ENCODE measurements at places on chromosomes 2 and 18.

- DNase-seq = no peak
Measured at GRCh38 chr2:135657806-135658582, 83.7 kb upstream of the UBXN4 start.

GRCh38 chr2:23411752-23412431, 26.9 kb downstream of the KLHL29 start:
- no peak for DNase-seq

- DNase-seq = no peak
Measured at GRCh38 chr2:75277111-75277510, 77.8 kb upstream of the TACR1 start.

DNA sequence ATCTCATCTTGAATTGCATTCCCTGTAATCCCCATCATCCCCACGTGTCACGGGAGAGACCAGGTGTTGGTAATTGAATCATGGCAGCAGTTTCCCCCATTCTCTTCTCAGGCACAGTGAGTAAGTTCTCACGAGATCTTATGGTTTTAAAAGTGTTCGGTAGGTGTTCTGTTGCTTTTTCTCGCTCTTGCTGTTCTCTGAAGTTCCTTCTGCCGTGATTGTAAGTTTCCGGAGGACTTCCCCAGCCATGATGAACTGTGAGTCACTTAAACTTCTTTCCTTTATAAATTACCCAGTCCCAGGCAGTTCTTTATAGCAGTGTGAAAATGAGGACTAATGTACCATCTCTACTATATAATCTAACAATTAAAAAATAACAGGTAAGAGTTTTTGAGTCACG, 409.9 kb upstream of the NRXN1 start:
- no peak for DNase-seq

DNA sequence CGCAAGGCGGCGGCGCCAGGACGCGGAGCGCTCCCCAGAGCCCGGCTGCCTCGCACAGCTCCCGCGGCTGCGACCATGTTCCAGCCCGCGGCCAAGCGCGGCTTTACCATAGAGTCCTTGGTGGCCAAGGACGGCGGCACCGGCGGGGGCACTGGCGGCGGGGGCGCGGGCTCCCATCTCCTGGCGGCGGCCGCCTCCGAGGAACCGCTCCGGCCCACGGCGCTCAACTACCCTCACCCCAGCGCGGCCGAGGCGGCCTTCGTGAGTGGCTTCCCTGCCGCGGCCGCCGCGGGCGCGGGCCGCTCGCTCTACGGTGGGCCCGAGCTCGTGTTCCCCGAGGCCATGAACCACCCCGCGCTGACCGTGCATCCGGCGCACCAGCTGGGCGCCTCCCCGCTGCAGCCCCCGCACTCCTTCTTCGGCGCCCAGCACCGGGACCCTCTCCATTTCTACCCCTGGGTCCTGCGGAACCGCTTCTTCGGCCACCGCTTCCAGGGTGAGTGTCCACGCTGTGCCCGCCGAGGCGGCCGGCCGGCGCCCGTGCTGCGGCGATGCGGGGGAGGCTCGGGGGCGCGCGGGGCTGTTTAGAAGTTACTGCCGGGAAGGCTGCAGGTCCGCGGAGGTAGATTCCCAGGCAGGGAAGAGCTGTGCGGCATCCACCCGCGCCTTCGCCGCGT, 696 bp downstream of the EMX1 start:
- DNase-seq = no peak

DNA sequence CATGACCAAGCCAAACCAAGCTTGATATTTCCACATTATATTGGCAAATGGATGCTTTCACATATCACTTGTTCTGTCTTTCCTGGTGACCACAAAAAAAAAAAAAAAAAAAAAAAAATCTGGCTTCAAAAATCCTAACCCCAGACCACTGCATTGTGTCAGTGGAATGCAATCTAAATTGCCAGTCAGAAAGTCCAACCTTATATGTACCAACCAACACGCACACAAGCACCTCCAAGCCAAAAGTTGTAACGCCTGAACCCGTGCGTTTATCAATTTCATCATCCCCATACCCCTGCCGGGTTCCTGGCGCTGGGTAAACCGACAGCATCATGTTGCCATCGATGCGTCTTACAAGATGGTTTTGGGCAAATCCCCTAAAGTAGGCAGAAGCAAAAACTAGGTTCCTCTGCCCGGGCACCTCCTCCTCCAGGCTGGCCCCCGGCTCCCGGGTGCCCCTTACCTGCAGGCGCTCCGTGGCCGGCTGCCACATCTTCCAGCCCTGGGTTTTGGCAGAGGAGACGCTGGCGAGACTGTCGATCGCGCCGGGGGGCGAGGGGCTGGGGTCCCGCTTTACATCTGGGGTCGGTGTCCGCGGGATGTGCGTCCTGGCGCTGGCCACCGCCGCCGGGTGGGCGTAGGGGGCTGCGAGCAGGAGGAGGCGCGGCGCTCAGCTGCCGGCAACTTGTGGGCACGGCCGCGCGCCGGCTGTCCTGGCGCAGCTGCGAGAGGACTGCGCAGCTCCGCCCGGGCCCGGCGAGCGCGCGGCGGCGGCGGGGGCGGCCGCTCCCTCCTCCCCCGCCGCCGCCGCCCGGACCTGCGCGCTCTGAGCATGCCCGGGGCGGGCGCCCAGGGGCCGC, at the start of gene PID1:
Gene PID1 (minus strand): TSS at position 737 of the 860 bp plus-strand sequence. CDS start 244 bp downstream, at position 493.
- no peak for DNase-seq

DNA sequence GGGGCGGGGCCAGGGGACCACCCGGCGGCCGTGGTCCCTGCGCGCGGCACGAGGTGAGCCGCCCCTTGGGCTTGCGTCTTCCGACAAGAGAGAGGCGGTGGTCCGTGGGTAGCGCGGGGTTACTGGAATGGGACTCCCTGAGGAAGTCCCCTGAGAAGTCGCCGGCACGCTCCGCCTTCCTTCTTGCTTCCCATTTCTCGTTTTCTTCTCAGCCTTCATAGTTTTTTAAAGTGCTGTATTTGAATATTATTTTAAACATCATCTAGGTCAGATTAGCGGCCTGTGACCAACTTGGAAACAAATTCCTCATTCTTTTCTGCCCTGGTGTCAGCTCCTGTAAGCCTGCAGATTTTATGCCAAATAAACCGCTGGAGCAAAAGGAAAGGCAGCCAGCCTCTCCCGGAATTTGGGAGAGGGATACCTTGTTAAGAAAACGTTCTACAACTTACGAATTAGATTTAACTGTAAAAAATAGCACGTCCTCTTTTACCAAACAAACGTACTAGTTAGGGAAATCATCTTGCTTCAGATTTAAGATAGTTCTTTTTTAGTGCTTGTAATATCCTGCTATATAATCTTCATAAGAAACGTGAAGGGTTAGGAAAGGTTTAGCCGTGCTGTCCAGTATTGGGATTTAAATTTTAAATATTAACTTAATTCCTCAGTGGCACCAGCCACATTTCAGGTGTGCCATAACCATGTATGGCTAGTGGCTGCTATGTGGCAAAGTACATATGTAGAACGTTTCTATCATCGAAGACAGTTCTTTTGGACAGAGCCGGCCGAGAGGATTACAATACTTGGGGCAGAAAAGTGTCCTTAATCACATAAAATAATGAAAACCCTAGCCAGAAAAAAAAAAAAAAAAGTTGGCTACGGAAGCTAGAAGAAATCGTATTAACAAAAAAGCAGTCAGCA, 628 bp upstream of the PTPN2 start:
- no peak for DNase-seq

DNA sequence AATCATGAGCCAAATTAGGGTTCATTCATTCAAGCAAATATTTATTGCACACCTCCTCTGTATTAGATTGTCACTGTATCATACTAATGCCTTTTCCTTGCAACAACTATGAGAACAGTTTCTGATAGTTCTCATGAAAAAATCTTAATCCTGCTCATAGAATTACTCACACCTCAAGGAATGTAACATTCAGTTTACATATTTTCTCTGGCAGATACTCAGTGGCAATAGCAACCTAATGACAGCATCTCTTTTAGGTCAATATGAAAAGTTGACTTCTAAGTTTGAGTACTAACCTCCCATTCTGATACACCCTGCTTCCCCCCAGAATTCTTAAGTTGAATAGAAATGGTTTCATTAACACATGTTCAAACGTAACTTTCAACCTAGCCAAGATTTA, 132.0 kb downstream of the VWC2L start:
- DNase-seq = no peak

DNA sequence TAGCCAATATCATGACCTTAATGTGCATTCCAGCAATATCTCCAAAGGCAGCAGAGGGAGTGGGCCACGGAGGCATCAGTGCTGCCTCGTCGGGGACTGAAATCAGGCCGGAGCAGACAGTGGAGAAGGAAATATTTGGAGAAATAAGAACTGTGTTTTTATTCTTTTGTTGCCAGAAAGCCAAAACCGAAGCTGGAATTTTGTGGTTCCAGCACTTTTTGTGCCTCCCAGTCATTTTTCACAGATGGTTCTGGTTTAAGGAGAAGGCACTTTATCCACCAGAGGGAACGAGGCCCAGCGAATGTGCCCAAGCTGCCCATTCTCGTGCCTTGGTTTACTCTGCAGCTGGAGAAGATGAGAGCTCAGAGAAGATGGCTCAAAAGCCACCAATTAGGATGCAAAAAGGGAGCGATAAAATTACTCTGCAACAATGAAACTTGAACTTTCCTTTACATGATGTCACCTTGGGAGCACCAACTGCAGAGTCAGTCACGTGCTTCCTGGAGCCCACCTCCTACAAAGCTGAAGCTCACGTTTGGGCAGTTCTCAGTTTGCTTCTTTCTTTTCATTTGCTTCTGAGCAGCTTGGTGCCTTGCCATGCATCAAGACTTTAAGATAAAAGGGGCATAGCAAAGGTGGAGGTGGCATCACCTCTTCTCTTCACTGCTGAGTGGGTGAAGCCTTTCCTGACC, 288.7 kb downstream of the LPIN1 start:
- DNase-seq = no peak

DNA sequence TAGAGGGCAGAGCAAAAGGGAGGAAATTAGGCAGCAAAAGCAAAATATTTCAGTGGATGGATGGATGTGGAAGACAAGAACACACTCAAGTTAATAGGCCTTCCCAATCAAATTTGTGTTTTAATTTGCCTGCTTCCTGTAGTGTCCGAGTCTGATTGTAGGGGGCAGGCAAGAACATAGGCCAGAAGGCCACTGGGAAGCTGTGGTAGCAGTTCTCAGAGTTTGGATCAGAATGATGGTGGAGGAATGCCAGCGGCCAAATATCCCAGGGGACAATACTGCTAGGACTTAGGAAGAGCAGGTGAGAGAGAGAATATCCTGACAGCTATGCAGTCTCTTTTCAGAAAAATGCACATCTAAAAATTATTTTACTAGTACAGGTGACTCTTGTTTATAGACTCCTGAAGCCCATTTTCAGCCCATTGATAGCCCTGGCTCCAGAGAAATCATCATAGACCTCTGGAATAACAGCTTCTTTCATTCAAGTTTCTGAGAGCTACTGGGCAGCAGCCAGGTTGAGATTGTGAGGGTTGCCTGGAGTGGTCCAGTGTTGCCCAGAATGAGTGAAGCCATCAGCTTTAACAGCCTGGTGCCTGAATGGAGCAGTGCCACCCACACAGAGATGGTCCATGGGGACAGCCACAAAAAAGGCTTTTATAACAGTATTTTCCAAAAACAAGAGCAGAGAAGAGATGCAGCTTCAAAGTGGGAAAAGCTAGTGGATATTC, 19.1 kb upstream of the SERPINE2 start:
- no peak for DNase-seq

- no peak for DNase-seq
Measured at GRCh38 chr2:55883357-55883756, 40.2 kb downstream of the EFEMP1 start.

DNA sequence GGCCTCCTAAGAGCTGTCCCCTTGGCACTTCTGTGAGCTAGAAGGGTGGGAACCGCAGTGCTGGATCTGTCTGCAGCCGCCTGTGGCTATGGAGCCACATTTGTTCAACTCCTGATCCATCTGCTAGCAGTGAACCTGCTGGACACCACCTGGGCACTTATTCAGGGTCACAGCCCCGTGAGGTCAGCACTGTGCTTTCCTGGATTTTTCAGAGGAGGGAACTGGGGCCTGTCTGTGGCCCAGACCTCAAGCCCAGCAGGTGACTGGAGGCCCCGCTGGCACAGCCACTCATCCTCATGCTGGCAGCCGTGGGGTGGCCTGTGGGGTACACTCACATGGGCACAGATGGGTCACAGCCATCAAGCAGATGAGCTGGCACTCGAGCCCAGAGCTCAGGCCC, 155.3 kb downstream of the TFCP2L1 start:
- no peak for DNase-seq

DNA sequence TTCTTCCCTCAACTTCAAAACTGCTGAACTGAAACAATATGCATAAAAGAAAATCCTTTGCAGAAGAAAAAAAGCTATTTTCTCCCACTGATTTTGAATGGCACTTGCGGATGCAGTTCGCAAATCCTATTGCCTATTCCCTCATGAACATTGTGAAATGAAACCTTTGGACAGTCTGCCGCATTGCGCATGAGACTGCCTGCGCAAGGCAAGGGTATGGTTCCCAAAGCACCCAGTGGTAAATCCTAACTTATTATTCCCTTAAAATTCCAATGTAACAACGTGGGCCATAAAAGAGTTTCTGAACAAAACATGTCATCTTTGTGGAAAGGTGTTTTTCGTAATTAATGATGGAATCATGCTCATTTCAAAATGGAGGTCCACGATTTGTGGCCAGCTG, 8.4 kb downstream of the HOXD8 start:
- no peak for DNase-seq

DNA sequence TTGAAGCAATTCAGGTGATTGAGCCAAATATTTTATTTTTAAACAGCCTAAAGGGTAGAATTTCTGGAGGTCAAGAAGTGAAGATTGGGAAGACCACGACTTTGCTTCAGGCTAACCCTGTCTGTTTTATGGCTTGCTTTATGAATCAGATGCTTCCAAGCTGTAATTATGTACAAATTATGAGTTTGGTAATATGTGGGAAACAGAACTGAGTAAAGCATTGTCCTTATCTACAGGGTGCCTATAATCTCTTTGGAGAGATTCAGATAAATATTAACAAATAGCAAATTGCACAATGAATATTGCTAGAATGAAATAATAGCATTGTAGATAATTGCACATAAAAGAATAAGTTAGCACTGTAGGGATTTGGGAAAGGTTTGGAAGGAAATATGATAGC, 539.4 kb upstream of the CDH2 start:
- DNase-seq = no peak

DNA sequence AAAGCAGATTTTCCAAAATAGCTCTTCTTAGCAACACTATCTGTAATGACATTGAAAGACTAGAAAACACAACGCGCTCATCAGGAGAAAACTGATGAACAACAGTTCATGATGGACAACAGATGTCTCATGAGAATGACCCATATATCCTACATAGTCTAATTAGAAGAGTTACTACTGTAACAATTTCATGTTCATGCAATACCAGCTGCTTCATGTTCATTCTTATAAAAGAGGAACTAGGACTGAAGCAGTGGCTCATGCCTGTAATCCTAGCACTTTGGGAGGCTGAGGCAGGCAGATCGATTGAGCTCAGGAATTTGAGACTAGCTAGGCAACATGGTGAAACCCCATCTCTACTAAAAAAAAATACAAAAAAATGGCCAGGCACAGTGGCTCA, 22.7 kb downstream of the TRAPPC8 start:
- no peak for DNase-seq

Measured in iPS DF 6.9 (cell line).